MCF 10A (cell line): ENCODE measurements at places on chromosomes 12 and 14. TPM values are rescaled to one million over a fixed set of nuclear protein-coding genes. Genes with fewer than 3 reads are reported as not detected.

GRCh38 chr14:67999290-67999689 lies 179.7 kb downstream of the RAD51B start:
- H3K4me1 ChIP-seq, result peaks cover 13% of the 10 kb centered on the region
- no peak for DNase-seq
- H3K36me3 ChIP-seq, result no peaks in the 10 kb centered on the region
- H3K27ac ChIP-seq, result peak overlapping the region; percentile 17
- no peaks in the 10 kb centered on the region for H3K27me3 ChIP-seq
- no peak overlapping the region for H3K4me3 ChIP-seq

GRCh38 chr12:18476861-18477260 lies 215.5 kb downstream of the PIK3C2G start:
- no peaks in the 10 kb centered on the region for H3K36me3 ChIP-seq
- H3K4me1 ChIP-seq, result peaks cover 14% of the 10 kb centered on the region
- DNase-seq, result no peak

DNA sequence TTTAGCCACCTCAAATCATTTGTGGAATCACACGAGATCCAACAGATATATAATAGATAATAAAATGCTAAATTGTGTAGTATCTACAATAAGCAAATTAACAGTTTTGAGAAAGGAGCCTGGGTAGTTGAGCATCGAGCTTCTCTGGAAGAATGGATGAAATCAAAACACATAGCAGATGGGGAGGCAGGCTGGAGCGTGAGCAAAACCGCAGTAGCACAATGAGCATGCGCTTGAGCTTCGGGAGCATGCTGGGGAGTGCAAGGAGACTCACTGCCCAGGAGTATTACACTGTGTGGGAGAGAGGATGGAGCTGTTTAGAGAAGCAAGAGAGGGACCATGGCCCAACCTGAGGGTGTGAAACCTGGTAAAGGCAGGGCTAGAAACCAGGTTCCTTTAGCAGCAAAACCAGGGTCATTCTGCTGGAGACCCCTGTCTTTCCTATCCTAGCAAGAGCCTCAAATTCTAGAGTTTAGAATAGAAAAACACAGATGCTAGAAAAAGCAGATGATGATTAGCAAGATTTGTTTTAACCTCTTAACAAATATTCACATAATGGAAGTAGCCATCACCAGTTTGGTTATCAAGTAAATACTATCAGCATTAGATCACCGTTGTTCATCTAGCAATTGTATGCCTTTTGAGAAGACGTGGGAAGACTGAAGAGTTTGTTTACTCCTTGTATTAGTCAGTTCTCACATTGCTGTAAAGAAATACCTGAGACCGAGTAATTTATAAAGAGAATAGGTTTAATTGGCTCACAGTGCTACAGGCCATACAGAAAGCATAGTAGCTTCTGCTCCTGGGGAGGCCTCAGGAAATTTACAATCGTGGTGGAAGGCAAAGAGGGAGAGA lies 484.8 kb downstream of the EGLN3 start:
- no peaks in the 10 kb centered on the region for H3K36me3 ChIP-seq
- no peaks in the 10 kb centered on the region for H3K4me1 ChIP-seq
- no peak overlapping the region for H3K4me3 ChIP-seq
- no peak for DNase-seq
- no peak overlapping the region for H3K27ac ChIP-seq
- no peaks in the 10 kb centered on the region for H3K27me3 ChIP-seq

- no peaks in the 10 kb centered on the region for H3K36me3 ChIP-seq
- H3K4me3 ChIP-seq, result no peak overlapping the region
- H3K4me1 ChIP-seq, result peaks cover 31% of the 10 kb centered on the region
- H3K27me3 ChIP-seq, result no peaks in the 10 kb centered on the region
Observed at GRCh38 chr12:19186722-19187661, 57.5 kb downstream of the PLEKHA5 start.

GRCh38 chr14:76958020-76958979 lies 70.2 kb downstream of the IRF2BPL start:
- no peaks in the 10 kb centered on the region for H3K27me3 ChIP-seq
- H3K4me3 ChIP-seq, result no peak overlapping the region
- no peak for DNase-seq
- H3K27ac ChIP-seq, result peak overlapping the region; percentile 92

GRCh38 chr14:60722107-60722356 lies 2.1 kb downstream of the SIX4 start:
- no peaks in the 10 kb centered on the region for H3K4me1 ChIP-seq
- DNase-seq, result peak; percentile 45
- H3K27ac ChIP-seq, result peak overlapping the region; percentile 51
- peak overlapping the region; percentile 91 for H3K4me3 ChIP-seq
- H3K36me3 ChIP-seq, result peaks cover 10% of the 10 kb centered on the region

POTEM gene
- not detected in 2 replicates for total RNA-seq

- H3K36me3 ChIP-seq, result peaks cover 8% of the 10 kb centered on the region
- peak; percentile 66 for DNase-seq
- peak overlapping the region; percentile 94 for H3K27ac ChIP-seq
- no peaks in the 10 kb centered on the region for H3K27me3 ChIP-seq
Observed at GRCh38 chr14:71320734-71321573, 413.7 kb downstream of the PCNX1 start.

- H3K27ac ChIP-seq, result no peak overlapping the region
- H3K36me3 ChIP-seq, result no peaks in the 10 kb centered on the region
- H3K27me3 ChIP-seq, result peaks cover 27% of the 10 kb centered on the region
- H3K4me1 ChIP-seq, result no peaks in the 10 kb centered on the region
- DNase-seq, result peak; percentile 12
Observed at GRCh38 chr12:115451780-115452736, 768.1 kb upstream of the TBX3 start.

DNA sequence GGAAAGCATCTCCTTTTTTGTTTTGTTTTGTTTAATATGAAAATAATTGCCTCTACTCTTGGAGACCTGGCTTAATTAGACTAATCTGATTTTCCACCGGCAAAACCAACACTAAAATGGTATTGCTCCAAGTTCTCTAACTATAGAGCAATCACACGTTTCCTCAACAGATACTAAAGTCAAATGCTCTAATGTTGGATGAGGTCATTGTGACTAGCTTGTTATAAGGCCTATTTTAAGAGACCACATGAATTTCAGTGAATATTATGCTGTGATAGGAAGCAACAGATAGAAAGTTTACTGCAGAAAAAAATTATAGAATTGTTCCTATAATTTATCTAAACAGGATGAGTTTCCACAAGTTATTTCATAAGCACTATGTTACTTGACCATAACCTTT lies 3.3 kb upstream of the CCDC196 start:
- H3K27me3 ChIP-seq, result no peaks in the 10 kb centered on the region
- no peaks in the 10 kb centered on the region for H3K36me3 ChIP-seq
- peaks cover 10% of the 10 kb centered on the region for H3K4me1 ChIP-seq
- H3K27ac ChIP-seq, result no peak overlapping the region
- no peak overlapping the region for H3K4me3 ChIP-seq

GRCh38 chr12:91213-91612 lies 24.6 kb downstream of the IQSEC3 start:
- H3K27me3 ChIP-seq, result peaks cover 63% of the 10 kb centered on the region
- no peaks in the 10 kb centered on the region for H3K4me1 ChIP-seq
- H3K36me3 ChIP-seq, result no peaks in the 10 kb centered on the region
- no peak for DNase-seq
- no peak overlapping the region for H3K27ac ChIP-seq

DNA sequence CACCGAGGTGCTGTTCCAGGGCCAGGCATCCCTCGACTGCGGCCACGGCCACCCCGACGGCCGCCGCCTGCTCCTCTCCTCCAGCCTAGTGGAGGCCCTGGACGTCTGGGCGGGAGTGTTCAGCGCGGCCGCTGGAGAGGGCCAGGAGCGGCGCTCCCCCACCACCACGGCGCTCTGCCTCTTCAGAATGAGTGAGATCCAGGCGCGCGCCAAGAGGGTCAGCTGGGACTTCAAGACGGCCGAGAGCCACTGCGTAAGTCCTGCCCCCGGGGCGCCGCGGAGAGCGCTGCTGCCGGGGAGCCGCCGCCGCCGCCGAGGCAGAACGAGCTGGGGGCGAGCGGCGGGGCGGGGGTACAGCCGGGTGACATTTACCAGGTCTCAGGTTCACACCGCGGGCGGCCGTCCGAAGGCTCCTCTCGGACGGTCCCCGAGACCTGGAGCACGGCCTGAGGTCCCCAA lies 1.4 kb downstream of the PLXNC1 start:
- DNase-seq, result no peak
- H3K4me1 ChIP-seq, result no peaks in the 10 kb centered on the region
- H3K27ac ChIP-seq, result no peak overlapping the region
- H3K4me3 ChIP-seq, result peak overlapping the region; percentile 53
- no peaks in the 10 kb centered on the region for H3K36me3 ChIP-seq

- peaks cover 11% of the 10 kb centered on the region for H3K4me1 ChIP-seq
- H3K36me3 ChIP-seq, result no peaks in the 10 kb centered on the region
- H3K27me3 ChIP-seq, result peaks cover 21% of the 10 kb centered on the region
- no peak for DNase-seq
- no peak overlapping the region for H3K27ac ChIP-seq
Observed at GRCh38 chr12:131091976-131092691, 138.4 kb downstream of the ADGRD1 start.

C12orf56 gene
- total RNA-seq, result not detected in 2 replicates

GRCh38 chr14:93369713-93370266 lies 22.8 kb downstream of the COX8C start:
- H3K36me3 ChIP-seq, result no peaks in the 10 kb centered on the region
- no peak for DNase-seq
- no peak overlapping the region for H3K27ac ChIP-seq
- H3K4me3 ChIP-seq, result no peak overlapping the region

OTX2 gene
- not detected in 2 replicates for total RNA-seq

DNA sequence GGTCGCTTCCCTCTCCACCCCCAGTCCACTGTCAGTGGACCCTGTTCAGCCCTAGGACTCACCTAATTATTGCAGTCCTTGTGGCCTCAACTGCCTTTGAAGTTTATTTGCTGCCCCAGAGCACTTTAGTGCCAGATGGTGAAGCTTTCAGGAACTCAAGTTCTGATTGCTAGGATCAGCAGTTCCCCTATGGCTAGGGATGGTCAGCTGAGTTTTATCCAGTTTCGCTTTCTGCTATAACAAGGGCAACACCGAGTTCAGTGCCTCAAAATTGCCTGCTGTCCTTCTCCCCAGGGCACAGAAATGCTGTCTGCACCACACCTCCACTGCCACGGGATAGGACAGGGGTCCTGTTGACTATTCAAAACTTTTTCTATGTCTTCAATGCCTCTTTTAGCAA lies 295.0 kb downstream of the GPHN start:
- H3K27me3 ChIP-seq, result no peaks in the 10 kb centered on the region
- no peak overlapping the region for H3K27ac ChIP-seq
- no peak for DNase-seq

DNA sequence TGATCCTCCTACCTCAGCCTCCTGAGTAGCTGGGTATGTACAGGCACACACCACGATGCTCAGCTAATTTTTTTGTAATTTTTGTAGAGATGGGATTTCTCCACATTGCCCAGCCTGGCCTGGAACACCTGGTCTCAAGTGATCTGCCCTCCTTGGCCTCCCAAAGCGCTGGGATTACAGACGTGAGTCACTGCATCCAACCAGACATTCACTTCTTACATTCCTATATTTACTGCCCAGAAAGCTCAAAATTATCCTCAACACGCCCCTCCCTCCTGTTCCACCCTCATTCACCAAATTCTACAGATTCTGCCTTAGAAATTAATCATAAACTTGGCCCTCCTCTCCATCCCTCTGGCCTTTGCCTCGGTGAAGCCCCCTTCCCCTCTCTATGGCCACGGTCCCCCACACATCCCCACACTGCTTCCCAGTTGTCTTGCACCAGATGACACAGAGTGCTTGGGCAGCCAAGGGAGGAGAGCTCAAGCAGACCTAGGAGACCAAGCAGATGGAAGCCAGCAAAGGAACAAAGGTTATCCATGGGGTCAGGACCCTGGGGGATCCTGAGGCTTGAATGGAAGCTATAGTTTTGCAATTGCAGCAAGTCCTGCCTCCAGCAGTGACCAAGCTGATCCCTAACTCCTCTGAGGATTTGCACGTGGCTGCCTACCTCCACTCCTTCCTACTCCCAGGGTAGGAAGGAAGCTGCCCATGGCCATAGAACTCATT lies 213.2 kb upstream of the FOXN3 start:
- peaks cover 6% of the 10 kb centered on the region for H3K4me1 ChIP-seq
- H3K36me3 ChIP-seq, result no peaks in the 10 kb centered on the region
- no peak for DNase-seq
- H3K4me3 ChIP-seq, result no peak overlapping the region
- no peak overlapping the region for H3K27ac ChIP-seq
- no peaks in the 10 kb centered on the region for H3K27me3 ChIP-seq

DNA sequence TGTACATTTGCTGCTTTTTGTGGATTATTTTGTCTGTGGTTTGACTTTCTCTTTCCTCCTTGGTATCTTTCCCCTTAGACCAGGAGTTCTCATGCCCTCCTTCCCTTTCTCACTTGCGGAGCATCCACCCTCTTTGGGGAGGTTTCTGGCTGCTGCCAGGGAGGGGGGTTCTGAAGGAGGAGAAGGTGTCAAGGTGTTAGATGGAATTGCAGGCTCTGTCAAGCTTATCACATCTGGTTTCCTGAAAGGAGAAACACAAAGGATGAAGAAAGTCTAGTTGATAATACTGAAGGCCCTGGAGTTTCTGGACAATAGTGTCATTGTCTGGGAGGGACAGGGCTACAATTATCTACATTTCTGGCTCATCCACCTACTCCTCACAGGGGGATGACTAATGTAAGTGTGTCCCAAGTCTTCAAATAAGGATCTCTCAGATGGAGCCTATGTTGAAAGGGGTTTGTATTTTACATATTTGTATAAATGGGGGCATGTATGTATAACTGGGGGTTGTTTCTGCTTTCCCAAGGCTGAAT lies 217.3 kb upstream of the CCDC196 start:
- peaks cover 5% of the 10 kb centered on the region for H3K36me3 ChIP-seq
- no peaks in the 10 kb centered on the region for H3K27me3 ChIP-seq
- no peak for DNase-seq
- H3K4me1 ChIP-seq, result no peaks in the 10 kb centered on the region

KLHDC1 gene
- total RNA-seq, result 0.35 and 0.52 TPM in 2 replicates

DNA sequence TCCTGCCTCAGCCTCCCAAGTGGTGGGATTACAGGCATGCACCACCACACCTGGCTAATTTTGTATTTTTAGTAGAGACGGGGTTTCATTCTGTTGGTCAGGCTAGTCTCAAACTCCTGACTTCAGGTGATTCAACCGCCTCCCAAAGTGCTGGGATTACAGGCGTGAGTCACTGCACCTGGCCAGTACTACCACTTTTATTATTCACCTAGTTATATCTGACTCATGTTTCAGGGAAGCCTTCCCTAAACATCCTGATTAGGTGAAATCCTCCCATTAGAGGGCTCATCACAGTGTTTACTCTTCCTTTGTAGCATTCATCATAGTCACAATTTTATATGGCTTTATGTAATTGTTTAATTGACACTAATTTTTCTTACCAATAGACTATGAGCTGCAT lies 295.3 kb upstream of the SOX5 start:
- H3K27ac ChIP-seq, result no peak overlapping the region
- DNase-seq, result peak; percentile 73
- no peaks in the 10 kb centered on the region for H3K36me3 ChIP-seq
- no peaks in the 10 kb centered on the region for H3K27me3 ChIP-seq
